ENCODE measurements at places on chromosomes 2 and 18.
A peak's percentile ranks its signal among the peaks of the same experiment; 100 is the strongest.

DNA sequence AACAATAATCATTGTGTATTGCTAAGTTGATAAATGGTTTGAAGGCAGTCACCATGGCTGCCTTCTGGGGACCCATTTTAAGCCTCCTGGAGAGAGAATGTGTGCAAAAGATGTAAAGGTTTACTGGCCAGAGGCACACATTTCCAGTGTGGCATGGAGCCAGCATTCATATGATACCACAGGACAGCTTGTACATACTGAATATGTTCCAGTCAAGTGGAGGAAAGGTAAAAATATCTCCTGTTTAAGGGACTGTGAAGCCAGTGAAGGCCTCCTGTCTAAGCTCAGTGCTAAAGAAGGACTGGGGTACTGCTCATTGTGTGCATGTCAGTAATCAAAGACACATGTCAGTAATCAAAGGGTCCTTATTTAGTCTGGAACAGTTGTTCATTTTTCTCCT lies 119.2 kb downstream of the BABAM2 start:
- no peak for DNase-seq

DNA sequence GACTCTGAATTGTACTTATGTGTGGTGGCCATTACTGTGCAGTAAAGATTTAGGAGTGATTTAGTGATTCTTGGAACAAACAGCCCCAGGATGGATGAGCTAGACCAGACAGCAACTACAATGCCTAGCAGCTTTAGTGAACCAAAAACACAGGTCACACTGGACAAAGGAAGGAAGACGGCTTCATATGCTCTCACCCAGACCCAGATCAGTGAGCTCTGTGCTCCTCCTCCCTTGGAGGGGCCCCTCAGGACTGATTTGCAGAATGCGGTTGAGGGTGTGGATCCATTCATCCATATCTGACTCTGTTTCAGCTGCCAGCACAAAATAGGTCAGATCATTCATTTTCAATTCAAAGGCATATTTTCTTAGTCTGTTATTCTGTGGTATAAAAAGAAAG lies 159.7 kb upstream of the CCDC195 start:
- DNase-seq, result no peak

DNA sequence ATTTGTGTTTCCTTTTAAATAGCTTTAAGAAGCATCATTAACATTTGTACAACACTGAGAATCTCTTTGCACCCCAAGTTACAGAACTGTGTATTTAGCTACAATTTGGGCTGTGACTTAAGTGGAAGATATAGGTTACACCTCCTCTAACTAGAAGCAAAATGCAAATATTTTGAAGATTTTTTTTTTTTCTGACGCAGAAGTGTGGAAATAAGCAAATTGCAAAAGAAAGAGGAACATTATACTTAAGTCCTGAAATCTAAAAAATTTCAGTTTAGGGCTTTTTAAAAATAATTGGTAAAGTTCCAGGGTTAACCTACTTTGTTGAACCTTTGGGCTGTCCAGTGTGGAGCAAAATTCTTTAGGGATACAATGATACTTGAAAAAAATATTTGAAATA lies 41.4 kb upstream of the RBMS1 start:
- DNase-seq, result no peak

- peak; percentile 53 for DNase-seq
These were observed 11.2 kb upstream of the NFE2L2 start for GRCh38 chr2:177275743-177276055.

GRCh38 chr2:177489719-177490301 lies 97.2 kb downstream of the AGPS start:
- DNase-seq, result no peak

DNA sequence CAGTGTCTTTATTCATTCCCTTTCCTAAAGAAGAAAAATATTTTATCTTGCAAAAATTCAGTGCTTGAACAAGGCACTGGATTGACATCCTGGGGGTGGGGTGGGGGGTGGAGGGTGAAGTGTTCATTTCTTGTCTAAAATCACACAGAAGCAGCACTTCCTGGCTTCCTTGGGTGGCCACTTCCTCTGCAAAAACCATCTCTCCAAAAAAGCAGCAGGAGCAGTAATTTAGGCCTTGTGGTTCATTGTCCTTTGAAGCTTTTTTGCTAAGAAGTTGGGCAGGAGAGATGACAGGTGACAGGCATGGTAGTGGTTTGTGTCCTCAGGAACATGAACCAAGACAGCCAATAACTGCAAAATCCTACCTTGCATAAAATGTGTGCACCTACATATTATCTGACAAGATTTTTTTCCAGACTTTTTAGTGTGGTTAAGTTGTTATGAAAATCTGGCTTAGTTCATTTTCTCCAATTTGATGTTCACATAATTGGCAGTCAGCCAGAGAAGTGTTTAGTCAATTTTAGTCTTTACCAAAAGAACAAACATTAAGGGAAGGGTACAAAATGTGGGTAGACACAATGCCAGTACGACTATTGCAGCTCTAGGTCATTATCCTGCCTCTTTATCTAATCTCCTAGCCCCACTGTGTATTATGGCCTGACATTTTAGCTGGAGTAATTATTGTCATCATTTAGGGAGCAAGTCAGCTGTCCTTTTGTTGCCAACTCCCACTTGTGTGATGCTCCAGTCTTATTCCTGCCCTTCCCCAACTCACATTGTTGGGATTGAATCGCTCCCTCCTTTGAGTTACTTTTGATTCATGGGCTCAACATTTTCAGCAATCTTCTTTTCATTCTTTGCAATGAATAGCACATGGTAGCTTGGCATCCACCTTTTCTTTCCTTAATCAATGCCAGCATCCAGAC lies 177.2 kb downstream of the MYO3B start:
- no peak for DNase-seq

- no peak for DNase-seq
These were observed 319.2 kb downstream of the GULP1 start for GRCh38 chr2:188610827-188611226.

- no peak for DNase-seq
These were observed 44.5 kb downstream of the USP34 start for GRCh38 chr2:61426267-61426897.

GRCh38 chr2:207885010-207885409 lies 115.3 kb upstream of the FZD5 start:
- DNase-seq, result no peak

DNA sequence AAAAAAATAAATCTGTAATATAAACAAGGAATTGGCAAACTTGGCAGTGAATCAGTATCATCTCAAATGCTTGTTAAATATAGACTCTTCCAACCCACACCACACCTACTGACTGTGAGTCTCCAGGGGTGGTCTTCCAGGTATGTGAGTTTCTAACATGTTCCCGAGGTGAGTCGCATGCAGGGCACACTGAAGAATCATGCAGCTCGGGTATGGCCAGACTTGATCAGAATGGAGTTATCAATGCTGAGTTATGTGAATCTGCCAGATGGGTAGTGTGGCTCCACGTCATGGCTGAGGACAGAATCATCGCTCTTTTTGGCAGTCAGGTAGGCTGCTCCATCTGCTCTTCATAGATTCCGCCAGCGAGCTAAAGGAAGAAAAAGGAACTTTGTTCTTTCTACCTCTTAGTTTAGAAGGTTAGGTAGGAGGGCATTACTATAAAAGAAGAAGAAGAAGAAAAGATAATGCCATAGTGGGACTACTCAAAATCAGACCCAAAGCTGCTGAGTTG lies 1279.7 kb upstream of the ZEB2 start:
- DNase-seq, result no peak

GRCh38 chr18:55069497-55069896 lies 110.2 kb upstream of the CCDC68 start:
- DNase-seq, result no peak

DNA sequence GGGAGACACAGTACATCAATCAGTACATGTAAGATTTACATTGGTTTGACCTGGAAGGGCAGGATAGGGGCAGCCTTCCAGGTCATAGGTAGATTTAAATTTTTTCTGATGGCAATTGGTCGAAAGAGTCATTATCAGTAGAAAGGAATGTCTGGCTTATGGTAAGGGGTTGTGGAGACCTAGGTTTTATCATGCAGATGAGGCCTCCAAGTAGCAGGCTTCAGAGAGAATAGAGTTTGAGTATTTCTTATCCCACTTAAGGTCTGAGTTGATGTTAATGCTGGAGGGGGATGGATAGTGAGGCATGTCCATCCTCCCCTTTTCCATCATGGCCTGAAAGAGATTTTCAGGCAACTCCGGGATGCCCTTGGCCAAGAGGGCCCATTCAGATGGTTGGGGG lies 60.7 kb downstream of the SPTBN1 start:
- DNase-seq, result no peak

GRCh38 chr2:59027320-59027719 lies 786.2 kb upstream of the FANCL start:
- no peak for DNase-seq

DNA sequence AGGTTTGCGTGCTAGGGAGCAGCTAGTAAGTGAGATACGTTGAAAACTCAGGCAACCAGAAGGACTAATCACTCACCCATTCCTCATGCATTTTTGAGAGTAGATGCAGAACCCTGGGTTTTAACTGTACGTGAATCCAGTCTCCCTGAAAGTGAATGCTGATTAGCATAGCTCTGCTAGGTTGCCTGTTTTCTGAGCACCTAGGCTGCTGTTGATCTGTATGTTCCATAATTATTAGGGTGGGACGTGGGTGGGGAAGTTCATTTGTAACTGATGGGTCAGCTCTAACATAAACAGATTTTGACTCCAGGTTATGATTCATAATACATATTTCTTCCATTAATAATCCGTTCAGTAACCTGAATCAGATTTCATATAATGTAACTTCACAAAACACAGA lies 379.0 kb upstream of the FANCL start:
- peak; percentile 60 for DNase-seq

DNA sequence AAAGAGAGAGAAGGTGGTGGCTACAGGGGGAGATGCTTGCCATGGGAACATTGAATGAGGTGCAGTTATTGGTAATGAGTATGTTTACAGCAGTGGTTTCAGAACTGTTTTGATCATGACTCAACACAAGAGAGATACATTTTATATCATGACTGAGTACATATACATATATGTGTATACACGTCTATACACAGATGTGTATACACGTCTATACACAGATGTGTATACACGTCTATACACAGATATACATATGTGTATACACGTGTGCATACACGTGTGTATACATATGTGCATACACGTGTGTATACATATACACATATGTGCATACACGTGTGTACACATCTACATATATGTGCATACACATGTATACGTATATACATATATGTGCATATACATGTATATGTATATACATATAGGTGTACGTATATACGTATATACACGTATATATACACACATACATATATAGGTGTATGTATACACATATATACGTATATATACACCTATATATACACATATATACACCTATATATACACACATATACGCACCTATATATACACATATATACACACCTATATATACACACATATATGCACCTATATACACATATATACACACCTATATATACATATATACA lies 518.5 kb downstream of the TSN start:
- DNase-seq, result no peak

DNA sequence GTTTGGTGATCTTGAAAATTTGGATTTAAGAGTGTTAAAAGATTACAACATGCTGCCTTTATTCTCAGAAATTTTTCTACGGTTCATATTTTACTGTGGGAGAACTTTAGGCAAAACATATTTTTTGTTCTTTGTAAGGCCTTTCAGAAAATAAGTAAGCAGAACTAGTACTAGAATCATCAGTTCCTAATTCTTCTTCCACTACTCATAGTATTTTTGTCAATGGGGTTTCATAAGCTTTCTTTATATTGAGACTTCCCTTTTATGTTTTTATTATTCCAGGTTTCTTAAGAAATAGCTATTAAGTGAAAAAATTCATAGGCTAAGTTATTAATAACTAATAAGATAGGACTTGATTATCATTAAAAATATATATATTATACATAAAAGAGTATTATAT lies 12.4 kb downstream of the UGGT1 start:
- DNase-seq, result no peak

DNA sequence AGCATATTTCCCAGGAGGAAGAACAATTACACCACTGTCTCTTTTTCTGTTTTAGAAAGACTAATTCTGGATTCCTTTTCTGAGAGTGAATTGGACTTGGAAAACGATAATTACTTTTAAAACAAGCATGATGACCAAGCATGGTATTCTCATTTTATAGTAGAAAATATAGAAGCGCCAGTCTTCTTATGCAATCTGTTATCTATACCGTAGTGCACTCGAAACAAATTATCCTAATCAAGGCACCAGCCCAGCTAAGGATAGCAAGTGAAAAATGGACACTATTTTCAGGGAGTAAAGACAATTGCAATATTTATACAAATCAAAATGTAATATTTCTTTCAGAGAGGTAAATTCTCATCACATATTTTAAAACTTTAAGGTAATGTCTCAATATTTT lies 892.1 kb upstream of the POU3F3 start:
- no peak for DNase-seq

GRCh38 chr2:230821991-230822520 lies 42.7 kb upstream of the ITM2C start:
- no peak for DNase-seq

- DNase-seq, result no peak
These were observed 28.5 kb downstream of the GPC1 start for GRCh38 chr2:240463866-240464481.

DNA sequence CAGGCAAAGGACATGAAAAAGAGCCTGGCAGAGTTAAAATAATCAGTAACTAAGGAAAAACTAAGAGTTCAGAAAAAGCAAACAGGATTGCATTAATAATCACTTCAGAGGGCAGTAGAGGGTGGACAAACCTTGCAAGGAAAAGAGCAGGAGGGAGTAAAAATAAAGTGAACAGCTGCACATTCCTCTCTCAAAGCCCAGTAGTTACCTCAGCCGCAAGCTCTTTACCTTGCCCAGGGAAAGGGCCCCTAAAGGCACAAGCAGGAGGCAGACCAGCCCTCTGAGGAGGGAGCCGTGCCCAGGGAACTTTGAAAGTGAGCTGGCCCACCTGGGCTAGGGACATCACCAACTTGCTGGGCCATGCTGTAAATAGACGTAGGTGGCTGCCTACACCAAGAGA lies 196.9 kb downstream of the C1D start:
- DNase-seq, result no peak

DNA sequence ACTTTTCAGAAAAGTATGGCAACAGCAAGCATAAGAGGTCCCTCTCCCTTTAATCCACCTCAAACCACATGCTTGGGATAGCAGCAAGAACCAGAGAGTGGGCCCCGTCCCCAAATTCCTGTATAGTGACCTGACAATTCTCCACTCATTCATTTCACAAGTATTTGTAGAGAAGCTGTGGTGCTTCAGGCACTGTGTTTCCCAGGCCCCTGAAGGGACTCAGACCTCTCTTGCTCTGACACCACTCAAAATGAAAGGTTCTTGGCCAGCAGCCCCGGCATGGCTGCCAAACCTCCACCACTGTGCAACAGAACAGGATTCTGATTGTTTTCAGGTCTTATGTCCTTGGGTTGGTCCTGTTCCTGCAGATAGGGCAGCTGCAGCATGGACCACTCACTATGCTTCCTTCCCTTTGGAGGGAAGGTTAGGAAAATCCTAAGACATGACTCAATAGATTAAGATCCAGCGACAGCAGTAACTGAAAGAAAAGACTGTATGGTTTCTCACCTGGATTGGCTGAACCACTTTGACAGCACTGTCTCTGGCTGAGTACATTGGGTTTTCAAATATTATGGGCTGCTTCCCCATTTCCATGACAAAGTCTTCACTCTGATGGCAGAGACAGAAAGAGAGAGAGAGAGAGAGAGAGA lies 67.6 kb downstream of the DHRS9 start:
- DNase-seq, result no peak
